Activated T-helper 2 cell treated with anti-CD3 and anti-CD28 coated beads, Interferon-gamma antibody, Interleukin-2, Interleukin-4, amounts not matched to agents 10 μg/mL and 5 μg/mL and 100 μg/mL, durations not matched to agents 14 hours and 24 hours and 36 hours (primary cell): ENCODE measurements at places on chromosomes 3 and 15.
A peak's percentile ranks its signal among the peaks of the same experiment; 100 is the strongest.

GRCh38 chr3:18258492-18258891 is 166.6 kb downstream of the SATB1 start:
- DNase-seq: no peak

DNA sequence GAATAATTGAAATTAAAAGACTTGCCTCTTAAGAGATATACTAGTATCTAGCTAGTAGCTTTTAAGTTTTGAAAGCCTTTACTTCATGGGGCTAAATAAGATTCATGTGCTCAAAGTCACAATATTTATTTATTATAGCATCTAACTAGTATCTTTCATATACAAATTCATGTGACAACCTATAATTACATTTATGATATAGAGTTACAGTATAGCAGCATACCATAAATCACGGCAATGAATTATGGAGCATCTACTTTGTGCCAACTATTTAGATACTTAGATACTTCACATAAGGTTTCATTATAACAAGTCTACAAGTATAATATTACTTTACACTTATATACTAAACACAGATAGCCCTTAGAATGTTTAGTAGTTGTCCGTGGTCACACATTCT is 229.4 kb downstream of the TPRG1 start:
- no peak for DNase-seq

GRCh38 chr3:112651516-112651915 is 10.6 kb upstream of the CCDC80 start:
- DNase-seq: no peak

DNA sequence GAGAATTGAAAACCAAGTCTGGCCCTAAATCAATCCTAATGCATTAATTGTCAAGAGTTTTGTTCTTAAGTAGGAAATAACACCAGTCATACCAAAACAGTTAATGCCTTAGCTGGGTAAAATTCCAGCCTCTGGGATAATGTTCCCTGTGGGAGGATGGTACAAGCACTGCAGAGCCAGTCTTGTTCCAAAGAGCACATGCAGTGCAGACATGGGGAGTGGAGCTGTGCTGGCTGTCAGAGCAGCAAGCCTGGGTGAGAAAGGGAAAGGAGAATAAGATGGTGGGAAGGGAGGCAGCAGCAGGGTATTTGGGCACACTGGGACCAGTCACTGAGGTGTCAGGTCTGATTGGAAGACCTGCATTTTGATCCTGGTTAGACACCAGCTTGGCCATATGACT is 12.1 kb downstream of the ALAS1 start:
- DNase-seq: no peak

- no peak for DNase-seq
Measured at GRCh38 chr15:53880357-53880756, 97.9 kb upstream of the UNC13C start.

GRCh38 chr3:104070906-104071305 is 1295.8 kb upstream of the ALCAM start:
- DNase-seq: no peak

DNA sequence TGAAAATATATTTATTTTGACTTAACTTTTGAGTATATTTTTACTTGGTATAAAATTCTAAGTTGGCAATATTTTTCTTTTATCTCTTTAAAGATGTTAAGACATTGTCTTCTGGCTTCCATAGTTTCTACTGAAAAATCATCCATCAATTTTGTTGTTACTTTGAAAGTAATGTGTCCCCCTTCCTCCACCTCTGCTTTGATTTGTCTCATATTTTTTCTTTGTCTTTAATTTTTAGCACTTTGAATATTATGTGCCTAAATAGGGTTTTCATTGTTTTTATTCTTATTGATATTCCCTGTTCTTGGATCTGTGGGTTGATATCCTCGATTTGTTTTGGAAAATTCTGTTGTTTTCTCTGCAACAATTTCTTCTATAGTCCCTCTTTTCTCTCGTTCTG is 157.4 kb downstream of the CD47 start:
- DNase-seq: no peak

- DNase-seq: peak; percentile 49
Measured at GRCh38 chr3:152258448-152259393, 10.0 kb upstream of the MBNL1 start.

DNA sequence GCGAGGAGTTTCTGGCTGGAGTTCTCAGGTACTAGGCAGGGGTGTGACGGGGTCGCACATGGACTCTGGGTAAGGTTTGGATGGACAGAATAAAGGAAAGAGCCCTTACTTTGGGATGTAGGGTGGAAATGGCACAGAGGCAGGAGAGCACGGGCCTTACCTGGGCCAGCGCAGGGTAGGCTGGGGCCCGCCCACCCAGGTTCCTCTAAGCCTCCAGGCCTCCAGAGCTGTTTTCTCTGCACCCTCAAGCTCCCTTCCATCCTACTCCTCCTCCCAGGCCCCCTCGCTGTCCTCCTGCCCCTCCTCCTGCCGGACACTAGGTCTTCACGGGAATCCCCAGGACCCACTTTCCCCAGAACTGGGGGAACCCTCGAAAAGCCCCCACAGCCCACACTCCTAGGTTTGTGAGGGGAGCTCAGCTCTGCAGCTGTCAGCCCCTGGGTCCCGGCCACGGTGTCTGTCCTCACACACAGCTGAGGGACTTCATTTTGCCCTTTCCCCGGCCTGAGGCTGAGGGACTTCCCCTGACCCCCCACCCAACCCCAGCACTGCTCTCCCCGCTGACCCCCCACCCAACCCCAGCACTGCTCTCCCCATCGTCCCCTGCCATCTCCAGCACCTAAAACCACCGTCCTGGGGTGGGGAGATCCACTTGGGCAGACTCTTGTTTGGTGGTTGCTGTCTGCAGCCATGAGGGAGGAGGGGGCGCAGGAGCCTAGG is 53.0 kb upstream of the PCSK6 start:
- DNase-seq: no peak

DNA sequence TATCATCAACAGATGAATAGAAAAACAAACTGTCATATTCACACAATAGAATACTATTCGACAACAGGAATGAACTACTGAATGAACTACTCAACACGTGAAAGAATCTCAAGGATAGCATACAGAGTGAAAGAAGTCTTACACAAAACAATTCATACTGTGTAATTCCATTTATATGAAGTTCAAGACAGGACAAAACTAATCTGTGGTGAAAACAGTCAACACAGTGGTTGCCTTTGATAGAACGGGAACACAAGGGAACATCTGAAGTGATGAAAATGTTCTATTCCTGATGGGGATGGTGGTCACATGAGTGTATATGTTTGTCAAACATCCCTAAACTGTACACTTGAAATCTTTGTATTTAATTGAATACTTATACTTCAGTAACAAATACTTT is 2.6 kb upstream of the SUSD5 start:
- no peak for DNase-seq

DNA sequence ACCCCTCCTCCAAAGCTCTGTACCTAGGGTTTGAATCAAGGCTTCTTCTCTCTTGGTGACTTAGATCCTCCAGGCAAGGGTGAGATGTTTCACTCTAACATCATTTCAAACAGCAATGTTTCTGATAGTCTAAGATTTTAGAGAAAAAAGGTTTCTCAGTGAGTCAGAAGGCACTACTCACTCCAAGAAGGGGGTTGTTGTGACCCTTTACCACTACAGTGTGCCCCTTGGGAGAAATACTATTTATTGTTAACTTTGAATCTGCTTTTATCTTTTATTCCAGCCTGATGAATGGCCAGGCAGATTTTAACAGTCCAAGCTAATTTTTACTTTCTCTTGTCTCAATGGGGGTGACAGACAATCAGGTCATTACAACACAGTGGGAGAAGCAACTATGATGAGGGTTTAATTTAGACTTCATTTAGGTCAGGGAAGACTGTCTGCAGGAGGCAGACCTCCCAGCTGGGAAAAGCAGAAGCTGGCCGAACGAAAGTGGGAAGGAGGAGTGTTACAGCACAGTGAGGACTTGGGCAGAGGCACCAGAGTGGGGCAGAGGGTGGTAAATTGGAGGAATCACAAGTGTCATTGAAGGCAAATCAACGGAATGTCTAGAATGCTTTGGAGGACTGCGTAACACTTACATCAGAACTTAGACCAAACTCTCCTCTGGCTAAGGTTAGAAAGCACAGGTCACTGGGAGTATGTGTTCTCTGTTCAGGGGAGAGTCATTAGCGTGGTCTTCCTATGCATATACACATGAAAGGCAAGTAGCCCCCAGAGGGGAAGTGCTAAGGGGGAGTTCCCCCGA is 21.2 kb downstream of the ZNF860 start:
- no peak for DNase-seq

GRCh38 chr3:97987306-97987705 is 15.1 kb upstream of the RIOX2 start:
- no peak for DNase-seq

- DNase-seq: no peak
Measured at GRCh38 chr15:47500842-47501241, 216.5 kb upstream of the SEMA6D start.

- no peak for DNase-seq
Measured at GRCh38 chr15:52006702-52007340, 12.2 kb upstream of the MAPK6 start.
